Forelimb muscle (tissue), 1 donor: ENCODE measurements at places on chromosomes 7 and 10. TPM values are rescaled to one million over a fixed set of nuclear protein-coding genes. Genes with fewer than 3 reads are reported as not detected.

DNA sequence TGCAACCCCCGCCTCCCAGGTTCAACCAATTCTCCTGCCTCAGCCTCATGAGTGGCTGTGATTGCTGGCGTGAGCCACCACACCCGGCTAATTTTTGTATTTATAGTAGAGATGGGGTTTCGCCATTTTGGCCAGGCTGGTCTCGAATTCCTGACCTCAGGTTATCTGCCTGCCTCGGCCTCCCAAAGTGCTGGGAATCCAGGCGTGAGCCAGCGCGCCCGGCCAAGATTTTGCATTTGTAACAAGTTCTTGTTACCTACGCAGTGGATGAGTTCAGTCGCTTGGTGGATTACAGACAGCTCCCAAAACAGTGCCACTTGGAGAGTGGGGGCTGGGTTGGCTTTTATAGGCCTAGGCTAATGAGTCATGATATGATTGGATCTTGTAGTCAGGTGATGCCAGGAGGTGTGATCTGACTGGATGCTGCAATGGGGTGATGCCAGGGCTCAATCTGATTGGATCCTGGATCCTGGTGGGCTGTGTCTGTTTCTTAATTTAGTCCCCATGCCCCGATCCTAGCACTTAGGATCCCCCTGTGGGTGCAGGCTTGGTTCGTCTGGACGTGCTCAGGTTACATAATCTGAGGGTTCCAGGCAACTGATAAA is 20.3 kb downstream of the SBDS start:
- DNase-seq = no peak

DNA sequence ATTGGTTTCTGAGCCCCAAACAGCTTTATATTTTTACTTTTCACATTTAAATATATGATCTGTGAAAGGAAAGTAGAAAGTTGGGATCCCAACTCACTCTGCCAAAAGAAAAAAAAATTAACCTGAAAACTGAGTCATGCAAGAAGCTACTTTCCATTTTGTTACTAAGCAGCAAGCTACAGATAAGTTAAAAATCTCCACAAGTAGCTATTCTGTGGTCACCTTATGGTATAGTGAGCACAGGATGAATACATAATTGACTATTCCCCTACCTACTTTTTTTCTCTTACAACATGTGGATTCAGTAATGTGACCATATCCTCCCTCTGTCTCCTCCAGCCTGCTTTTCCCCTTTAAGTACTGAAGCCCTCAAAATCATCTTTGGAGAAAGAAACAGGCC is 30.3 kb upstream of the CREB3L2 start:
- no peak for DNase-seq

GRCh38 chr7:4830176-4830575 is 31.7 kb downstream of the PAPOLB start:
- DNase-seq = no peak

GRCh38 chr10:111247781-111248389 is 171.1 kb downstream of the ADRA2A start:
- DNase-seq = no peak

- DNase-seq = no peak
Observed at GRCh38 chr7:40542982-40543741, 408.4 kb downstream of the SUGCT start.

GRCh38 chr7:1555046-1555812 is 776 bp downstream of the TMEM184A start:
- no peak for DNase-seq

GRCh38 chr7:30154111-30154587 is 19.4 kb downstream of the MTURN start:
- DNase-seq = no peak

DNA sequence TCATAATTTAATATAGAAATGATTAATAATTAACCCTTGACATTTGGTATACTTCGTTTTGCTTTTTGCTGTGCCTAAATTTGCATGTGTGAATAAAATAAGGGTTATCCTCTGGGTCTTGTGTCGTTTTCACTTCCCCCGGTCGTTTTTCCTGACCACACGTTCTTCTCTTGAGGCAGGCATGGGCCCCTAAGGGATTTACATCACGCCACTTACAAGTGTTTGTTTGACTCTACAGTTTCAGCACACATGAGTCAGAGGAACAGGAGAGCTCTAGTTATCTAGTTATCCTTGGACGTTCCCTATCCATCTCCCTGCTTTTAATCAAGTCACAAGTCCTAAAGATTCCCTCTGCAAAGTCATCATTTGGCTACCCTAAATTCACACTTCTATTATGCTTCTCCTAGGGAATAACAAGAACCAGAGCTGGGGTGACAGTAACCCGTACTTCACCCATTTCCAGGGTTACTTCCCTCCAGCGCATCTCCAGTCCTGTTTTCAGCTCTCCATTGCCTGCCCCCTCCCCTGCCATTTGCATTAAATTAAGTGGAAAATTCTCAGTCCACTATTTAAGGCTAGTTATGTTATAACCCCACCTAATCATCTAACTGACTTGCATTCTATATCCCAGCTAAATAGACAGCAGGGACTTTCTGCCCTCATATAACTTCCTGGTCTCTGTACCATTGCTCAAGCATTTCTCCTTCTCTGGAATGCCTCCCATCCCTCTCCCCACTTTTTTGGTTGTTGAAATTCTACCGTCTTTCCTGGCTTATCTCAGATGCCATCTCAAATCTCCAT is 206.9 kb downstream of the PTEN start:
- DNase-seq = no peak

GRCh38 chr10:12946372-12946771 is 55.1 kb downstream of the CCDC3 start:
- no peak for DNase-seq

- DNase-seq = no peak
Observed at GRCh38 chr10:124322191-124322980, 96.3 kb downstream of the OAT start.

DNA sequence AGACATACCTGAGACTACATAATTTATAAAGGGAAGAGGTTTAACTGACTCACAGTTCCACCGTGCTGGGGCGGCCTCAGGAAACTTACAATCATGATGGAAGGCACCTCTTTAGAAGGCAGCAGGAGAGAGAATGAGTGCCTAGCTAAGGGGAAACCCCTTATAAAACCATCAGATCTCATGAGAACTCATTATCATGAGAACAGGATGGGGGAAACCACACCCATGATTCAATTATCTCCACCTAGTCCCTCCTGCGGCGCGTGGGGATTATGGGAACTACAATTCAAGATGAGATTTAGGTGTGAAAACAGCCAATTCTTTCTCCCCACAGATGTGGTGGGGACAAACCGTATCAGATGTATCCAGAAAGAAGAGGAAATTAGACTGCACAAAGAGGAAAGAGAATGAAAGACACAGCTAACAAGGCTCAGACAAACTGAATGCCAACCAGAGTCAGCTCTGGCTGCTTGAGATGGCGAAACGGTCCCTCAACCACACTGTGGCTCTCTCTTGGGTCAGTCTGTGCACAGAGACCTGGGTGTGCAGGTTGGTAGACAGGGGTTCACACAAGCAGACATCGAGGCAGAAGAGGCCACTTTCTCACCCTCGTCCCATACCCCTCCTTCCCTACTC is 375.6 kb downstream of the SFMBT2 start:
- DNase-seq = no peak

- no peak for DNase-seq
Observed at GRCh38 chr10:81704596-81704995, 170.4 kb upstream of the NRG3 start.

SLC39A12 gene
- not detected for polyA plus RNA-seq

NPTX2 gene
- polyA plus RNA-seq = 7.4 TPM

PAPOLB gene
- 0.05 TPM for polyA plus RNA-seq

AKR1C4 gene
- not detected for polyA plus RNA-seq

FAM13C gene
- polyA plus RNA-seq = 27.4 TPM

MYPN gene
- polyA plus RNA-seq = 93.8 TPM

PTF1A gene
- polyA plus RNA-seq = not detected
